Fibroblast of villous mesenchyme (primary cell): ENCODE measurements at places on chromosomes 13 and 19.

GRCh38 chr13:45623516-45624090, 8.1 kb upstream of the ERICH6B start:
- peak; percentile 24 for DNase-seq

DNA sequence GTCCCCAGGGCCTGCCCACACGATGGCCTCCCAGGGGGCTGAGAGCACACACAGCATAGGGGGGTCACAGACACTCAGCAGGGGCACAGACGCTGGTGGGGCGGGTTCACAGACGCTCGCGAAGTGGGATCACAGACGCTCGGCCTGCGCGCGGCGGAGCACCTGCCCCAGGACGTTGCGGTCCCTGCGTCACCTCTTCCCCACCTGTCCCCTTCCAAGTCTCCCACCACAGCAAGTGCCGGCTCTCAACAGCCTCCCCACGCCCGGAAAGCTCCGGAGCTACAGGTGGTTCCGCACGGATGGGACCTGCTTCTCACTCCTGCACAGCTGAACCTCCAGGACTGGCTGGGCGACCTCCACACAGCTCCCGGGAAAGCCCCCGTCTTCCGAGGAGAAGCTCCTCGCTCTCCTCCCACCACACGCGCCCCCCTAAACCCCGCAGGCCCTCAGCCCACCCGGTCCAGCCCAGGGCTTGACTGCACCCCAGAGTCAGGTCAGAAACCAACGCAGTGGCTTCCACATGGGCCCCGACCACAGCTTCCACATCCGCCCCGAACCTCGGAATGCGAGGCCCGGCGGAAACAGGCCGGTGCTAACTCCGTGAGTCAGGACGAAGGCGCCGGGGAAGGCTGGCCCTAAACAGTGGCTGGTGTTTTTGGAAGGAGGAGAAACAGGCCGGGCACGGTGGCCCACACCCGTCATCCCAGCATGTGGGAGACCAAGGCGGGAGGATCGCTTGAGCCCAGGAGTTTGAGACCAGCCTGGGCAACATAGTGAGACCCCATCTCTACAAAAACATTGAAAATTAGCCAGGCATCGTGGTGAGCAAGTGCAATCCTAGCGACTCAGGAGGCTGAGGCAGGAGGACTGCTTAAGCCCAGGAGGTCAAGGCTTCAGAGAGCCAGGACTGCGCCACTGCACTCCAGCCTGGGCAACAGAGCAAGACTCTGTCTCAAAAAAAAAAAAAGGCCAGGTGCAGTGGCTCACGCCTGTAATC, 16.5 kb downstream of the BTBD2 start:
- DNase-seq, result no peak

GRCh38 chr19:2428321-2428690, 920 bp upstream of the TIMM13 start:
- DNase-seq, result no peak

DNA sequence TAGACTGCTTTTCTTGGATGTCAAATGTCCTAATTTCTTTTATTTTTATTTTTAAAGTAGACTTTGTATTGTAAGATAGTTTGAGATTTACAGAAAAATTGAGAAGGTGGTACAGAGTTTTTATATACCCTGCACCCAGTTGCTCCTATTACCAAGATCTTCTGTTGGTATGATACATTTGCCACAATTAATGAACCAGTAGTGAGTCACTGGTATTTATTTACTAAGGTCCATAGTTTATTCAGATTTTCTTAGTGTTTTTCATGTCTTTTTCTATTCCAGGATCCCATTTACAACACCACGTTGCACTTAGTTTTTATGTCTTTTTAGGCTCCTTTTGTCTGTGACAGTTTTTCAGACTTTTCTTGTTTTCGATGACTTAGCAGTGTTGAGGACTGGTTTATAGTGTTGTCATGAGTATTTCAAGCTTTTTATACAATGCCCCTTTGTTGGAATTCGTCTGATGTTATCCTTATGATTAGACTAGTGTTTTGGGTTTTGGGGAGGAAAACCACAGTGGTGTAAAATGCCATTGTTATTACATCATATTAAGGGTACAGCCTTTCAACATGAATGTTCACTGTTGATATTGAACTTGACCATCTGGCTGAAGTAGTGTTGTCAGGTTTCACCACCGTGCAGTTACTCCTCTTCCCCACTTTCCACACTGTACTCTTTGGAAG, 35.9 kb downstream of the COG3 start:
- DNase-seq, result peak; percentile 86

DNA sequence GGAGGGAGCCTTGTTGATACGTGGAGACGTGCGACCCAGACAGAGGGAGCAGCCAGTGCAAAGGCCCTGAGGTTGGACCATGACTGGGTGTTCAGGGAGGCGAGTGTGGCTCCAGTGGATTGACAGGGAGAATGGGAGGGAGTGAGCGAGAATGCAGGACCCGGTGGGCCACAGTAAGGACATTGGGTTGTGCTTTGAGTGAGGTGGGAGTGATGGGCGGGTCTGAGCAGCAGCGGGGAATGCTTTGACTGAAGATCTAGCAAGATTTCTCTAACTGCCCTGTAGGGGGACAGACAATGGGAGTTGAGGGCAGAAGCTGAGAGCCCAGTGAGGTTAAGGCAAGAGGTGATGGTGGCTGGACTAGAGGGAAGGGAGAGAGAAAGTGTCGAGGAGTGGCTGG, 7.7 kb upstream of the NANOS2 start:
- no peak for DNase-seq

DNA sequence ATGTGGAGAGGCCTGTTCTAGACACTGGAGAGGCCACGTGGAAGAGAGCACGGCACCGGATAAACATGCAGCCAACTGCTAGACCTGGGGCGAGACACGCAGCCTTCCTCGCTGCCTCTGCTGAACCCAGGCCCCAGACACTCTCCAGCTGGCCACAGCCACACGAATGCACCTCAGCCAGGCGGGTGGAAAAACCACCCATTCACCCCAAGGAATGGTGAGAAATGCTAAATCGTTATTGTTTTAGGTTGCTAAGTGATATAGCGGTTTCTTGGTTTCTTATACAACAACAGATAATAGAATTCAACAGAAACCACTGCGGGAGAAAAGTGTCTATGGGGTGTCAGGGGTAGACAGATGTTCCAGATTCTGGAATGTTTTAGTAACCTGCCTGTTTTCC, 52.5 kb downstream of the STK24 start:
- no peak for DNase-seq

- no peak for DNase-seq
Observed at GRCh38 chr13:21974741-21975140, 303.9 kb downstream of the FGF9 start.

GRCh38 chr13:113404723-113405471, 41.0 kb upstream of the GRTP1 start:
- no peak for DNase-seq

- no peak for DNase-seq
Observed at GRCh38 chr13:28533441-28534166, 38.7 kb upstream of the FLT1 start.

- DNase-seq, result no peak
Observed at GRCh38 chr13:51999510-51999911, 11.7 kb downstream of the ATP7B start.

DNA sequence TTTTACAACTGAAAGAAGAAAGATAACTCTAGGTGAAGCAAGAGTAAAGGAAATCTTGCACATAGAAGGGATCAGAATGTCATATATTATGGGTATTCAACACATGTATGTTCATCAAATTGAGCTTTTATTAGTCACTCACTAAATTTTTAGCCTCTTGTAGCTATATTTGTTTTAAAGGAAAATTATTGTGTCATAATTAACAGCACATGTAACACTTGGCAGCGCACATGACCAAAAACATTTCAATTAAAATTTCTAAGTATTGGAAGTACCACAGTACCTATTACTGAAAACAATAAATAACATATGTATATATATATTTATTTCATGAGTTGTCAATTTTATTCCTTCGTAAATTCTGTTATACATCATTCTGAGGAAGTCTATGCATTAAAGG, 2800.4 kb downstream of the PCDH9 start:
- no peak for DNase-seq

GRCh38 chr13:49759503-49759902, 33.0 kb downstream of the KPNA3 start:
- no peak for DNase-seq

DNA sequence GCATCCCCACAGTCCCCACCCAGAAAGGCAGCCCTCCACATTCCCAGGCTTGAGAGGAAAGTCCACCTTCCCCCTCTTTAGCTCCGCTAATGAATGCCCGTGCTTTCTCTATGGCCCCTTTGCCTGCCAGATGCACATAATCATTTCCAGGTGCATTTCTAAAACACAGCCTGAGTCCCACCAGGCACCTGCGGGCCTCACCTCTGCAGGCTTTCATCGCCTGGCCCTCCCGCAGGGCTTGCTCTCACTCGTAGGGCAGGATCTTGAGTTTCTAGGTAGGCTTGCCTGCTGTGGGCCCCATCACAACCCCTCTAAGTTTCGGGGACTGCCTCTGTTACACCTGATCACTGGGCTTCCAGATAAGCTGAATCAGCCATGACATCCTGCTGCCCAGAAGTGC, 173.6 kb downstream of the ZNF536 start:
- no peak for DNase-seq

GRCh38 chr19:33440241-33440640, 66.7 kb downstream of the CEBPG start:
- no peak for DNase-seq
